Progenitor cell of endocrine pancreas (in vitro differentiated cells): ENCODE measurements at places on chromosomes 3 and 15. TPM values are rescaled to one million over a fixed set of nuclear protein-coding genes. Genes with fewer than 3 reads are reported as not detected.
A peak's percentile ranks its signal among the peaks of the same experiment; 100 is the strongest.

- no peak overlapping the region for H3K27ac ChIP-seq
- peaks cover 2% of the 10 kb centered on the region for H3K4me1 ChIP-seq
- H3K27me3 ChIP-seq, result no peaks in the 10 kb centered on the region
- H3K4me3 ChIP-seq, result no peak overlapping the region
- no peak for DNase-seq
Measured at GRCh38 chr3:164467007-164467406, 611.3 kb downstream of the SI start.

DNA sequence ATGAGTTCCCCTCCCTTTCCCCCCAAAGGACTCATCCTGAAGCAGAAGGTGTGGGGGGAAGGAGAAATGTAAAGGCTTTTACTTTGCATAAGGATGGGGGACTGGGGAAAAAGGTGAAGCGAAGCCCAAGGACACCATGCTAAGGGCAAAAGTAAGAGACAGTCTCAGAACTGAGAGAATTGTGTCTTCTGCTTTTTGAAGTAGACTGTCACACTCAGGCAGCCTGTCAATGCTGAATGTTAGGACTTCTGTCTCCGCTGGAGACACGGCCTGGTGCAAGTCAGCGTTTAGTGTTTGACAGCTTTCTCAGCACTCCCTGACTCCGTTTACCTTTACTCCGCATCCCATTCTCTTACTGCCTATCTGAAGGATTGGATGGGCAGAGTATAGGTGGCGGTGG lies 13.8 kb downstream of the RBM5 start:
- H3K27ac ChIP-seq, result no peak overlapping the region
- H3K4me3 ChIP-seq, result no peak overlapping the region
- no peak for DNase-seq
- no peaks in the 10 kb centered on the region for H3K27me3 ChIP-seq
- peaks cover 44% of the 10 kb centered on the region for H3K36me3 ChIP-seq

- H3K4me1 ChIP-seq, result no peaks in the 10 kb centered on the region
- H3K36me3 ChIP-seq, result no peaks in the 10 kb centered on the region
- H3K27ac ChIP-seq, result no peak overlapping the region
- no peak overlapping the region for H3K4me3 ChIP-seq
- DNase-seq, result no peak
Measured at GRCh38 chr3:134660046-134660441, 9.2 kb upstream of the KY start.

DNA sequence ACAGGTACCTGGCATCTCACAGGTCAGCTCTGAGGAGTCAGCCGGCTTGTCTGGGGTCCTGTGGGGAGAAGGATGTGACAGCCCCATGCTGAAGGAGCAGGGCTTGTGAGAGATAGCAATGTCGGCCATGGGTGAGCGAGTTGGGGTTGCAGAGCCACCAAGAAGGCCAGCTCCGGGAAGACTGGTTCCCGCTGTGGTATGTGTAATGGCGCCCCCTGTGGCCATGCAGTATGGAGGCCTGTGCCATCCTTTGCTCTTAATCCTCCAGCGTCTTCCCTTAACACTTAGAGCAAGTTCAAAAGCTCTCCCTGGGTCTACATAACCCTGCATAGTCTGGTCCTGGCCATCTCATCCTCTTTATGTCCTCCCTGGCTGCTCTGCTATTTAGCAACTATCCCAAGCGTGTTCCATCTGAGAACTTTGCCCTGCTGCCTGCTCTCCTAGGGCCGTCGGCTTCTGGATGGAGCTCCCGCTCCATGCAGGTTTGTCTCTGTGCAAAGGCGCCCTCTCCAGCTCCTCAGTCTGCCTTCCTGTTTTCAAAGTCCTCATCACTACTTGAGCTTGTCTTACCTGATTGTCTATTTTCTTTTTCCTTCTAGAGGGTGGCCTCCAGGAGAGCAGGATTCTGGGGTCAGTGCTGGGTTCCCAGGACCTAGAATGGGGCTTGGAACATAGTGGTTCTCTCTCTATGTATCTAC lies 40.8 kb upstream of the IQCF6 start:
- H3K27ac ChIP-seq, result no peak overlapping the region
- H3K36me3 ChIP-seq, result no peaks in the 10 kb centered on the region
- H3K4me1 ChIP-seq, result no peaks in the 10 kb centered on the region
- DNase-seq, result peak; percentile 18

GRCh38 chr15:51908316-51908715 lies 63.3 kb downstream of the LEO1 start:
- H3K4me1 ChIP-seq, result peaks cover 2% of the 10 kb centered on the region
- H3K27ac ChIP-seq, result no peak overlapping the region
- H3K27me3 ChIP-seq, result no peaks in the 10 kb centered on the region
- DNase-seq, result no peak

DNA sequence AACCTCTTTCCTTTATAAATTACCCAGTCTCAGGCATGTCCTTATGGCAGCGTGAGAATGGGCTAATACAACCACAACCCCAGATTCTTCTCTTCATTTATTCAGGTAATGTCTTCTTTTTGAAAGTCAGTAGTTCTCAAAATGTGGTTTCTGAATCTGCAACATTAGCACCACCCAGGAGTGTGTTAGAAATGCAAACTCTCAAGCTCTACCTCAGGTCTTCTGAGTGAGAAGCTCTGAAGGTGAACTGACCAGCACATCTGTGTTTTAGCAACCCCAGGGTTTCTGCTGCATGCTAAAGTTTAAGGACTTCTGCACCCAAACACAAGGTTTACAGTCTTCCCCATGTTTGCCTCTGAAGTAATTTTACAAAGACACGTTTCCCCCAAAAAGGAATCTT lies 22.3 kb upstream of the TRIM59 start:
- no peak for DNase-seq
- H3K27ac ChIP-seq, result no peak overlapping the region
- no peaks in the 10 kb centered on the region for H3K27me3 ChIP-seq
- no peaks in the 10 kb centered on the region for H3K4me1 ChIP-seq
- H3K4me3 ChIP-seq, result no peak overlapping the region

DNA sequence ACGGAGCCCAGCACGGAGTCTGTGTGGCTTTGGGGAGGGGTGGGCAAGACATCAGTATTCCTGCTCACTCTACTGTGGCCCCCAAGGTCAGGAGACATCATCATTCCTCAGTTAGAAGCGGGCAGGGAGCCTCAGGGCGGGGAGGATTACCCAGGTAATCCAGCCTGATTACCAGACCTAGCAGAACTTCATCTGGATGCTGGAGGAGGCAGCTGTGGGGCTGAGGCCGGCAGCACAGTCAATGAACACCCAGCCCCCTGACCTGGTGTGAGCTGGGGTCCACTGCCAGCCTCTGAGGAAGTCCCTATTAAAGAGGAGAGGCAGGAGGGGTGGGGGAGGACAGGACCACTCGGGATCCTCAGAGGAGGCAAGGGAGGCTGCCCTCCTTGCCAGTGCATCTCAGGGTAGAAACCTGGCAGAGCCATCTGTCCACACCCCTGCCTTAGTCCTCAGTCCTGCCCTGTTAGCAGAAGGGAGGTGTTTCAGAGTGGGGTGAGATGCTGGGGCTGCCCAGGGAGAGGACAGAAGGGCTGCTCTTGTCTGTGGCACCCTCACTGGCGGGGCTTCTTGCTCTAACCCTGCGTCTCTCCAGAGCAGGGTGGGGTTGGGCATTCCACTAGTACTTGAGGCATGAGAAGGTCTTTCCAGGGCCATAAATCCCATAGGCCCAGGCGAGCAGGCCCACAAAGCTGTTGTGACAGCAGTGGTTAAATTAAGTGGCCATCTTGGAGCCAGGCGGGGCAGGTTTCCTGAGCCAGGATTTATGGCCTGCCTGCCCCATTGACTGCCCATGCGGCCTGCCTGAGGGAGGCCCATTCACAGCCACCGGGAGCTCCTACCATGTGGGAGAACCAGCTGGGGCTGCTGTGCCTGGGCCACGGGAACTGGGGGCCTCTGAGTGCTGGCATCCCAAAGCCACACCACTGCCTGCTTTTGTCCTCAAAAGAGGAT lies 82.1 kb downstream of the LINGO1 start:
- H3K36me3 ChIP-seq, result no peaks in the 10 kb centered on the region
- no peak overlapping the region for H3K4me3 ChIP-seq
- DNase-seq, result no peak
- peaks cover 19% of the 10 kb centered on the region for H3K27me3 ChIP-seq

GRCh38 chr3:31086148-31086547 lies 191.7 kb upstream of the GADL1 start:
- DNase-seq, result no peak
- H3K4me3 ChIP-seq, result no peak overlapping the region
- no peaks in the 10 kb centered on the region for H3K36me3 ChIP-seq
- H3K4me1 ChIP-seq, result peaks cover 2% of the 10 kb centered on the region

DNA sequence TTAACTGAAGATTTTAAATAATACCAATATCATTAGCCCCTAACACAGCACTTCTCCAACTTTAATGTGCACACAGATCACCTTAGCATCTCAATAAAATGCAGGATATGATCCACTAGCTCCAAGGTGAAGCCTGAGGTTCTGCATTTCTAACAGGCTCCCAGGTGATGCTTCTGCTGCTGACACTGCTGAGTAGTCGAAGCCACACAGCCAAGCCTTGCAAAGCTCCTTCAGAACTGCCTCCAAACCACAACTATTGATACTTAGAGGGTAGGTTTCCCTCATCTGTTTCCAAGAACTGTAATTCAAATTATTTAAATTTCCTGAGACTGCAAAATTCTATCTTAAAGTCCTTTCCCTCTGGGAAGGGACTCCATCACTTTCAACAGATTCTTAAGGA lies 3.9 kb downstream of the RIOX2 start:
- peaks cover 1% of the 10 kb centered on the region for H3K36me3 ChIP-seq
- peaks cover 7% of the 10 kb centered on the region for H3K4me1 ChIP-seq
- H3K27ac ChIP-seq, result no peak overlapping the region

DNA sequence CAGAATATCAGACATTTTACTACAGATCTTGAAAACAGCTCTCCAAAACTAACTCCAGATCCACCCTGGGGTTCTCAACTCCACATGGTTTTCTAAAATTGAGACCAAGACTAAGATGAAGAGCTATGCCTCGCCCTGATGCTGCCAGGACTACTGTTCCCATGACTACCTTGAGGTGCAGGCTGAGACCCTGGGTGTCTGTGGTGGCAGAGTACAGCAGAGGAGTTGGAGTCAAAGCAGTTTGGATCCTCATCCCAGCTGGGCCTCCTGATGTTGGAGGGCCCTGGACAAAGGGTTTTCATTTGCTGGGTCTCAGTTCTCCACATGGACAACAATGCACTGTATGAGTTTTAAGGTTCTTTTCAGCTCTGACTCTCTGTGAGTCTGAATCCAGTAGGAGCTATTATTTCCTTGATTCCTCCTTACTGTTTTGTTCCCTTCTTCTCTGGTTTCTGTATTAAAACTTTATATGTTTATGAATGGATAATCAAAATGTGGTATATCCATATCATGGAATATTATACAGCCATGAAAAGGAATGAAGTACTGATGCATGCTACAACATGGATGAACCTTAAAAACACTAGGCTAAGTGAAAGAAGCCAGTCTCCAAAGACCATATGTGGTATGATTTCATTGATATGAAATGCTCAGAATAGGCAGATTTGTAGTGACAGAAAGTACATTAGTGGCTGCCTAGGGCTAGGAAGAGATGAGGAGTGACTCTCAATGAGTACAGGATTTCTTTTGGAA lies 93.0 kb downstream of the CPN2 start:
- H3K4me3 ChIP-seq, result no peak overlapping the region
- H3K36me3 ChIP-seq, result no peaks in the 10 kb centered on the region
- H3K4me1 ChIP-seq, result peaks cover 29% of the 10 kb centered on the region
- DNase-seq, result no peak
- no peaks in the 10 kb centered on the region for H3K27me3 ChIP-seq
- no peak overlapping the region for H3K27ac ChIP-seq

DNA sequence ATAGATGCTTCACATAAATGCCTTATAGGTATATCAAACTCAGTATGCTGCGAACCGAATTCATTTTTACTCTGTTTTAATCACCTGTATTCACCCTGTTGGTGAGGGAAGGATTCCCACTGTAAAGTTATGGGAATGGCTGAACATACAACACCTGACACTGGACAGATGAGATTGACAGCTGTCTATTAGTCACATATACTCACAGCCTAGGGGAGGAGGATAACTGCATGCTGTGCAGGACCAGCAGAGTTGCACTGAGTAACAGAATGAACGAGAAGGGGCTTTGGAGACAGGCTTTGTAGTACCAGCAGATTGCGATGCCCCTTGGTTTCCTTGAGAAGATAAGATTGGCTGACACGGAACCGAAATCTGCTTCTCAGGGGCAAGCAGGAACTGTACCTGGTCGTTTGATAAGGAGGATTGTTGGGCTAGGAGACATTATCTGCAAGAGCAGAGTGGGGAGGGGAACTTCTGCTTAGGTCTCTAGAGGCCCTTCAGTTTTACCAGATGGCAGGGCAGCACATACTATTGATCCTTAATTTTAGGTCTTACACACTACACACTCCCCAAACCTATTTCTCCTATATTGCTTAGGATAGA lies 43.5 kb upstream of the SLC22A13 start:
- no peak overlapping the region for H3K4me3 ChIP-seq
- no peaks in the 10 kb centered on the region for H3K4me1 ChIP-seq
- H3K27ac ChIP-seq, result peak overlapping the region; percentile 42
- H3K27me3 ChIP-seq, result no peaks in the 10 kb centered on the region
- peaks cover 17% of the 10 kb centered on the region for H3K36me3 ChIP-seq

DNA sequence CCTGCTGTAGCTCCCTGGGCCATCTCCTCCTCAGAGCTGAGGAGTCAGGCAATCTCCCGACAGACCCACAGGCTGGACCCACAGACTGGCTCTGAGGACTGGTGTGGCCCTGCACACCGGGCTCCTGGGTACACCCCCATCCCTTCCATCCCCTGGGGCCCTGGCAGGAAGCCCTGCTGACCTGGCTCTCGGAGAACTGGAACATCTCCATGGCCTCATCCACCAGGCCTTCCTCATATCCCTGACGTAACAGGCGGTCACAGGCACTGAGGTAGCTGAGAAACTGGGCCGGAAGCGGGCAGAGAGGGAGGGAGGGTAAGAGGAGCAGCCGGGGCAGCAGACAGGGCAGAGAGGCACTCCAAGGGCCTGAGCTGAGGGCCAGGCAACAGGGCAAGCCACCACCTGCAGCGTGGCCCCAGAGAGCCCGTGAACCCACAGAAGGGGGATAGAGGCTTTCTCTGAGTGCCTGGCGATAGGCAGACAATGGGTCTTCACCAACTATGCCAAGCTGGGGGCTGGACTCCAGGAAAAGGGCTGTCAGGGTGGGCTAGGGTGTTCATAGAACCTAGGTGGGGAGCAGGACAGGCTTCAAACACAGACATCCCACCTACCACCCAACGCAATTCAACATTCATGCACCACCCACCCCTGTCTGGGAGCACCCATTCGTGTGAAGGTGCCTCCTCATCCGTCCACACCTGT lies 17.9 kb downstream of the KBTBD13 start:
- no peaks in the 10 kb centered on the region for H3K27me3 ChIP-seq
- DNase-seq, result no peak
- peaks cover 9% of the 10 kb centered on the region for H3K36me3 ChIP-seq
- no peak overlapping the region for H3K4me3 ChIP-seq
- H3K4me1 ChIP-seq, result peaks cover 3% of the 10 kb centered on the region

DNA sequence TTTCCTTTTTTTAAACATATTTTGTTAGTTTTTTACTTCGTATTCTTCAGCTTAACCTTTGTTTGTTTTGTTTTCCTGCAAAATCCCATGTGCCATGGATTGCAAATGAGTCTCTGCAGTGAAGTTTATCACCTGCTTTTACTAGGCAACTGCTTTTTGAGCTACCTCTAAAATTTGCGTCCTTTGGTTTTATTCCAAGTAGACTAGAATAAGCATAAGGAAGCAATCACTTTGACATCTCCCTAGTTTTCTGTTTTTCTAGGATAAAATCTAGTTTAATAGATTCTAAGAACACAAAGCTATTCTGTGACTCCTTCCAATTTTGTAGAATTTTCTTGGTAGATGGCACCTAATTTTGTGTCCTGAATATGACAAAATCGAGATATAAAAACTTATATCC lies 1059.2 kb downstream of the OTOL1 start:
- H3K4me3 ChIP-seq, result no peak overlapping the region
- no peaks in the 10 kb centered on the region for H3K27me3 ChIP-seq
- H3K36me3 ChIP-seq, result no peaks in the 10 kb centered on the region
- H3K4me1 ChIP-seq, result peaks cover 10% of the 10 kb centered on the region
- no peak for DNase-seq
- no peak overlapping the region for H3K27ac ChIP-seq

RABL3 gene
- 24.9 and 26.4 TPM in 2 replicates for total RNA-seq
